Heart right ventricle (tissue), 16 donors: ENCODE measurements at places on chromosomes 3 and 15.

GRCh38 chr15:36682101-36682500 is 102.7 kb downstream of the CDIN1 start:
- no peak overlapping the region for H3K27ac ChIP-seq
- no peaks in the 10 kb centered on the region for H3K36me3 ChIP-seq
- no peaks in the 10 kb centered on the region for H3K4me1 ChIP-seq
- no peak for DNase-seq
- no peaks in the 10 kb centered on the region for H3K27me3 ChIP-seq

- no peak overlapping the region for H3K27ac ChIP-seq
- no peaks in the 10 kb centered on the region for H3K27me3 ChIP-seq
- no peak for DNase-seq
Observed at GRCh38 chr3:32275506-32275905, 37.0 kb downstream of the CMTM8 start.

DNA sequence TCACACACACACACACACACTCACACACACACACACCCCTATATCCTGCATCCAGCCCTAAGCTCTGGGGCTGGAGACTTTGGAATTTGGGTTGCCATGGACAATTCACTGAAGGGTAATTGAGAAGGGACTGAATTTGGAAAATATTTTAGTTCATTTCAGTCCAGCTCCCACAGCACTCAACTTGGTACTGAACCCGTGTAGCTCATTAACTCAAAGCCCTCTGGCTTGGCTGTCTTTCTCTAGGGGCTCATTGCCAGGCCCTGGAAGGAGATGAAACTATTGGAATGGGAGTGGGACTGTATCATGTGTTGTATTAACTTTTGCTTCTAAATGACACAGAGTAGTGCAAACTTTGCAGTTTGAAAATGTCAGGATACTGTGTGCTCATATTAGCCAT is 157.3 kb downstream of the EPHB1 start:
- no peak overlapping the region for H3K27ac ChIP-seq
- no peaks in the 10 kb centered on the region for H3K27me3 ChIP-seq
- no peaks in the 10 kb centered on the region for H3K36me3 ChIP-seq
- no peaks in the 10 kb centered on the region for H3K4me1 ChIP-seq
- no peak overlapping the region for H3K4me3 ChIP-seq

DNA sequence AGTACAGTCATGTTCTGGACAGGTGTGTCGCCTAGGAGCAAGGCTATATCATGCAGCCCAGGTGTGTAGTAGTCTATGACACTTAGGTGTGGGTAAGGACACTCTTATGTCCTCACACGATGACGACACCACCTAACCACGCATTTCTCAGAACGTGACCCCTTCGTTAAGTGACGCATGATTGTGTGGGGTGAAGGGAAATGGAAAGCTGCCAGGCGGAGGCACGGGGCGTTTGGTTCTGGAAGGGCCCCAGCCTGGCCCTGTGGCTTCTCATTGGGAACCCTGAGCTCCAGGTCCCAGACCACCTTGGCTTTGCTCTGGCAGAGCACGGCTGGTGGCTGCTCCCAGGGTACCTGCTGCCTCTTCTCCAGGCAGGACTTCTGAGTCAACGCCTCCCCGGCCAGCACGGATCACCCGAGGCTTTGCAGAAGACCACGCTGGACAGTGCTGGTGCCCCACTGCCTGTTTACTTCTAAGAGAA is 39.3 kb downstream of the FBLN2 start:
- no peak overlapping the region for H3K27ac ChIP-seq
- no peaks in the 10 kb centered on the region for H3K27me3 ChIP-seq
- no peaks in the 10 kb centered on the region for H3K36me3 ChIP-seq
- DNase-seq: no peak
- no peaks in the 10 kb centered on the region for H3K4me1 ChIP-seq
- no peak overlapping the region for H3K4me3 ChIP-seq

DNA sequence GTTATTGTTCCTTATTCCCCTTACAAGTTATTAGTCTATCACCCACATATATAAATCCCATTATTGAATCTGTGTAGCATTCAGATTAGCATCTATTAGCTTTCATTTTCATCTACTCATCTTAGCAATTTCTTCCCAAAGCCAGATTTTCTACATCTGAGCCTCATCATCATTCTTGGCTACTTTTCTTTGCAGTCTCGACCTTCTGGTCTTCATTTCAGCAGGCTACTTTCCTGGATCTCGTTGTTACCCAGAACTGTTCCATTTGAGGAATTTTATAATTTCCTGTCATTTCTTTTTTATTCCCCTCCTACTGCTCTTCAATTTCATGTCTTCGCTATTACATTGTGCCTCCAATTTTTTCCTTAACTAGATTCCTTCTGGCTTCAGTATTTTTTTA is 51.8 kb downstream of the SPRED1 start:
- H3K27ac ChIP-seq: no peak overlapping the region
- no peak overlapping the region for H3K4me3 ChIP-seq
- H3K4me1 ChIP-seq: peaks cover 24% of the 10 kb centered on the region
- peaks cover 2% of the 10 kb centered on the region for H3K36me3 ChIP-seq
- H3K27me3 ChIP-seq: no peaks in the 10 kb centered on the region
- DNase-seq: no peak

GRCh38 chr15:81386947-81387346 is 12.9 kb upstream of the TMC3 start:
- no peaks in the 10 kb centered on the region for H3K27me3 ChIP-seq
- no peak overlapping the region for H3K27ac ChIP-seq
- no peak overlapping the region for H3K4me3 ChIP-seq
- no peaks in the 10 kb centered on the region for H3K4me1 ChIP-seq

GRCh38 chr3:173846584-173846983 is 449.0 kb downstream of the NLGN1 start:
- DNase-seq: no peak
- H3K27ac ChIP-seq: no peak overlapping the region
- H3K4me1 ChIP-seq: no peaks in the 10 kb centered on the region
- no peaks in the 10 kb centered on the region for H3K27me3 ChIP-seq
- no peaks in the 10 kb centered on the region for H3K36me3 ChIP-seq
- H3K4me3 ChIP-seq: no peak overlapping the region

- no peaks in the 10 kb centered on the region for H3K36me3 ChIP-seq
- peak; percentile 89 for DNase-seq
- H3K4me3 ChIP-seq: peak within 1 kb of the TSS; percentile 83
- H3K27me3 ChIP-seq: no peaks in the 10 kb centered on the region
- H3K4me1 ChIP-seq: peaks cover 37% of the 10 kb centered on the region
Observed at GRCh38 chr3:48504051-48504946, at the start of gene SHISA5. Gene SHISA5 (minus strand): TSS chr3:48504174. CDS start chr3:48504094, 80 bp downstream.

DNA sequence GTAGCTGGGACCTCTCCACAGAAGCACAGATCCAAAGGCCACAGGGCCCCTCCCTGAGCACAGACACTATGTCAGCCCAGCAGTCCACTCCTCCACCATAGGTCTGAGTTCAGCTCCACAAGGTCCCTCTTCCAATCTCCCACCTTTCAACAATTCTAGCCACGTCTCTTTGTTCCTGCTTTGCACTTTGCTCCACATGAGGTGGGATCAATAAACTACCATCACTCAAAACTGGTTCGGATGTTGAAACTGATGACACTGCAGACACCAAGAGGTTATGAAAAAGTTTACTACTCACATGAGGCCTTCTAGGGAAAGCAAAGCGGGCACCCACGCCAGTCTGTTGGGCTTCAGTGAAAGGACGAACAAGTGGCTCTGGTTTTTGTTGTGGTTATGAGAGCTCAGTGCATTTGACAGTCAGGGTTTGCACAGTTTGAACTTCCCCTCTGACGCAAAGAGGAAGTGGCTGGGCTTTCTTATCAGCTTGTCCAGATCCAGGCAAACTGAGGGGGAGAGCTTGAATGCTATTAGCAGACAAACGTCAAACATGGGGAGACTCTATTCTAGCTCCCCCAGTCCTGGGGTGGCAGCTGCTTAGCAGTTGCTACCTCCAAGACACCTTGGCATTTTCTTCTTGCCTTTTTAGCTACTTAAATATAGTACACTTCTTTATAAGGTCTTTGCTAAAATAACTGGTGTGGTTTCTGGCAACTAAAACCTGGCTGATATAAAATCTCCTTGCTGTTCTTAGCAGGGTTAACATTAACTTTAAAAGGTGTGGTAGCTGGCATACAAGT is 37.8 kb downstream of the ZNF445 start:
- H3K4me3 ChIP-seq: peak overlapping the region; percentile 32
- peak overlapping the region; percentile 94 for H3K27ac ChIP-seq
- H3K4me1 ChIP-seq: peaks cover 15% of the 10 kb centered on the region
- no peaks in the 10 kb centered on the region for H3K27me3 ChIP-seq
- no peaks in the 10 kb centered on the region for H3K36me3 ChIP-seq

DNA sequence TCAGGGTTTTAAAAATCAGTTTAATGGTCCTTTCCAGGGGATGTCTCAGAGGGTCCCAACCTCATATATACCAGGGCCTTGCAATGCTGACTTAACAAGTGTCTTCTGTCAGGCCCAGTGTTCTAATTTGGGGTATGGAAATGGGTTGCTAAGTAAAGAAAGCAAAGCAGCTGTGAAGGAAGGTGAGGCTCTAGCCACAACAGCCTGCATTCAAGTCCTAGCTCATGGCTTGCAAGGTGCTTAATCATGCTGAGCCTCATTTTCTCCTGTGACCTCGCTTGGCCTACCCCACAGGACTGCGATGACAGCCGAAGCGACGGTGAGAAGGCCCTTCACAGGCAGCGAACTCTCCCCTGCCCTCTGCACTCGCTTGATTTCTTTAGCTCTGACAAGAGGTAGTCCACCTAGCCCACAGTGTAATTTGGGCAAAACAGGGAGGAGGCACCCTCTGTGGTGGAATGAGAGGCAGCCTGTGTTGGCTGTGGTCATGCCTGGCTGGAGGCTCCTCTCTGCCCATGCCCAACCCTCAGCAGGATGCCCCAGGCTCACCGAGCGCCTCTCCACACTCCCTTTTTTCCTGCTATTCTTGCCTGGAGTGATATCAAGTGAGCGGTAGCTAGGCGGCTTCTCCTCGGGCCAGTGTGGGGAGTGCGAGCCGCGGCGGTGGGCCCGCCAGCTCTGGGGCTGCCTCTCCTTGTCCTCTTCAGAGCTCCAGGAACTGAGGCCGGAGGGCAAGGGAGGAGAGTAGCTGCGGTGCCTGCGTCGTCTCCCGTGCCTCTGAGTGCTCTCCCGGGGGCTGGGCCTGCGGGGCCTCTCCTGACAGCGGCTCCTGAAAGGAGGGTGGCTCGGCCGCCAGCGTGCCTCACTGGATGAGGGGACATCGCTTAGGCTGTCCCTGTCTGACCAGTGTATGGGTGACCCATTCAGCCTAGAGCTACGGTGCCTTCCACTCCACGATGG is 29.2 kb downstream of the ILDR1 start:
- no peaks in the 10 kb centered on the region for H3K4me1 ChIP-seq
- H3K27me3 ChIP-seq: no peaks in the 10 kb centered on the region
- no peaks in the 10 kb centered on the region for H3K36me3 ChIP-seq
- no peak overlapping the region for H3K27ac ChIP-seq
- no peak for DNase-seq

DNA sequence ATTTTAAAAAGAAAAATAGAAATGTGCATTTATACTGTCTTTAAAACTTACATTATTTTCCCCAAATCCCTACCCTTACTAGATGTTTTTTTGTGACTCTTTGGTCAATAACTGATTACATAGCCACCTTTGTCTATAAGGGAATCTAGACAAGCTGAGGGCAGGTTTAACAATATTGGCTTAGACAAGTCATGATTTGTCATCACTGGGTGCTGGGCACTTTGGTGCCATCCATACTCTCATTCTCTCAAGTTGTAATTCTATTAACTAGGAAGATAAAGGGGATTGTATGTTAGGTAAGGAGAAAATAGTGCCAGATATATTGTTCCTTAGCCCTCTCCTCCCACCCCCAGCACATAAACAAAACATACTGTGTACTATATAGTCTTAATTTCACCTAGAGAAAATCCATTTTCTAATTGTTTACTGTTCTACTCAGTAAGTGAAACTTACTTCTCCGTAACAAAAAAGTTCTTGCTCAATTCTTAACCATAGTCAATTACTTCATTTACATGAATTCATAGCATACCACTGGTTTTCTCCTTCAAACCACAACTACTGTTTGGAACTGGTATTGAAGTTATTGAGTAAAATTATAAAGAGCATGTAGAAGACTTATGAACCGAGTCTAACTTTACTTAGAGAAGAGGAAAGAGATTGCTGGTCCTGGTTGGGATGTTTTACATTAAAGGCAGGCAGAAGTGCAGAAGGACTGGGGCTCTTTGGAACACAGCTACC is 877.1 kb downstream of the PDCD6IP start:
- H3K36me3 ChIP-seq: no peaks in the 10 kb centered on the region
- no peak overlapping the region for H3K27ac ChIP-seq
- H3K27me3 ChIP-seq: no peaks in the 10 kb centered on the region

DNA sequence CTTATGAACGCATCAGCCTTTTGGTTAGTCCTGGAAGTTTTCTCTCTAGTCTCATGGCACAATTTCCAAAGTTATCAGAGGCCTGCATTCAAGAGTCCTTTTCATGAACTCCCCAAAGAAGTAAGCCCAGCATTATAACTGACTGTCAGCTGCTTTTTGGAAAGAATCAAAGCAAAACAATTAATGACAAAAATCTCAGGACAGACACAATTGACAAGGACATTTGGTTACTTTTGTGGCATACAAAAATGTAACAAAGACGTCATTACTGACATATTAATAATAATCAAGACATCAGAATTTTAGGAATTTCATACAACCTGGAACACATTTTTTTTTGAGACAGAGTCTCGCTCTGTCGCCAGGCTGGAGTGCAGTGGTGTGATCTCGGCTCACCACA is 21.2 kb downstream of the KATNBL1 start:
- peaks cover 5% of the 10 kb centered on the region for H3K4me1 ChIP-seq
- H3K27ac ChIP-seq: no peak overlapping the region
- H3K27me3 ChIP-seq: no peaks in the 10 kb centered on the region
- DNase-seq: no peak
- H3K36me3 ChIP-seq: peaks cover 3% of the 10 kb centered on the region
